Activated CD4-positive, alpha-beta T cell treated with anti-CD3 and anti-CD28 coated beads, Interleukin-2, amount 50 U/mL, for 48 hours (primary cell): ENCODE measurements at places on chromosomes 6 and 20.
A peak's percentile ranks its signal among the peaks of the same experiment; 100 is the strongest.

- no peak for DNase-seq
These were observed 29.7 kb downstream of the DOP1A start for GRCh38 chr6:83097204-83097603.

GRCh38 chr6:65081756-65082155 is 625.3 kb downstream of the EYS start:
- no peak for DNase-seq

DNA sequence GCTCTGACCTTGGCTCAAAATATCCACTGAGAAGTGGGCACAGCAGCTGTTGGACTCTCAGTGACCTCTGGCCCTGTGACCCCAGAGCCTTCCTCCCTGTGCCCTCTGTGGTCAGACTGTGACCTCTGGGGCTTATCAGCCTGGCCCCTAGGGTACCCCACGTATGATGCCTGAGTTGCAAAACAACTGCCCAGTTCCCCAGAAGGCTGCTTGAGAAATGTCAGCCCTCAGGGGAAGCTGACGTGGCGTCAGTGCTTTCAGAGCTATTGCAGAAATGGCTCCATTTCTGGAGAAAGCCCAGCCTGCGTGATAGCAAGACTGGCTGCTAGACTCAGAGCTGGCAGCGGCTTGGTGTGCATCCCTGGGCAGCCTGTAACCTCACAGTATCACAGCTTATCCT is 31.5 kb upstream of the TGM2 start:
- no peak for DNase-seq

DNA sequence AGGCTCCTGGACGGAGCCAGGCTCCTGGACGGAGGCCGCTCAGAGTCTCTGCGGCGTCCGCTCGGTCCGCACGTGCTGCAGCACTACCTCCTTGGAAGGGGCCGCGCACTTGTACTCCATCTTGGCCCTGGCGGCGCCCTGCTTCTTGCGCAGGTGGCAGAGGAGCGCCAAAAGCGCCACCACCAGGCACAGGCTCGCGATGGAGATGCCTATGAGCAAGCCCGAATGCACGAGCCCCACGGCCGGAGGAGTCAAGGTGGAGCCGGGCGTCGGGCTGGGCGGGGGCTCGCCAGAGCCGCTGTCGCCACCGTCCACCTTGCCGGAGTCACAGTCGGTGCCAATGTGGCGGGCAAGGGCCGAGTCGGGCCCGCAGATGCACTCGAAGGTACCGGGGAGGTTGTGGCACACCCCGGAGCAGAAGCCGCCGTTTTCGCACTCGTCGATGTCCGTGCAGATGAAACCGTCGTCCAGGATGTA is 1.7 kb downstream of the THBD start:
- DNase-seq, result peak; percentile 4

- DNase-seq, result no peak
These were observed 90.5 kb downstream of the MAN1A1 start for GRCh38 chr6:119259027-119259426.

GRCh38 chr20:31785089-31785488 is 34.1 kb upstream of the MYLK2 start:
- DNase-seq, result no peak
